Stimulated activated CD8-positive, alpha-beta memory T cell treated with anti-CD3 and anti-CD28 coated beads, Interleukin-4, amount 100 ng/mL, for 1 hour (primary cell): ENCODE measurements at places on chromosomes 11 and 22.

DNA sequence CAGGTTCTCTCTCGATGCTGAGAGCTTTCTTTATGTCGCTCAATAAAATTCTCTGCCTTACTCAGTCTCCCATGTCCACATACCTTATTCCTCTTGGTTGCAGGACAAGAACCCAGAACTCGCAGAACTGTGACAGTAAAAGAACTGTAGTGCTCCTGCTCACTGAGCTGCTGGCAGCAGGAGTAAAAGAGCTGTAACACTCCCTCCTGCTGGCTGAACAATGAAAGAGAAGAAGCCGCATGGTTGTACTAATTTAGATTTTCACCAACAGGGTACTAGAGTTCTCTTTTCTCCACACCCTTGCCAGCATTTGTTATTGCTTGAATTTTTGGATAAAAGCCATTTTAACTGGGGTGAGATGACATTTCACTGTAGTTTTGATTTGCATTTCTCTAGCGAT, 433.2 kb downstream of the GUCY1A2 start:
- DNase-seq, result no peak

DNA sequence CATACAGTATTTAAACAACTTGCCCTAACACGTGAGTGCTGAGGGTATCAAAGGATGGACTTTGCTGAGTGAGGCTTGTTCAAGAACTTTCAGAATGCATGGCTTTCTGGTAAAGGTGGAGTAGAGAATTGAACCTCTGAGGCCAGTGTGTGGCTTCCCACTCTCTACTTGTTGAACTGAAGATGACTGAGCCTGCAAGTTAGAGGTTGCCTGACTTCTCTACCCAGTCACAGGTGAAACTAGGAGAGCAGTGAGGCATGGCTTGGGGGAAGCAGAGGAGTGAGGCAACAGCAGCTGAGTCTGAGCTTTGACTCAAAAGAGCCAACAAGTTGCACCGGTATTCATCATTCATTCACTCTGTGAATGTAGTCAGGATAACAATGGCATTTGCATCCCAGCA, 256.4 kb upstream of the SESN3 start:
- DNase-seq, result no peak

DNA sequence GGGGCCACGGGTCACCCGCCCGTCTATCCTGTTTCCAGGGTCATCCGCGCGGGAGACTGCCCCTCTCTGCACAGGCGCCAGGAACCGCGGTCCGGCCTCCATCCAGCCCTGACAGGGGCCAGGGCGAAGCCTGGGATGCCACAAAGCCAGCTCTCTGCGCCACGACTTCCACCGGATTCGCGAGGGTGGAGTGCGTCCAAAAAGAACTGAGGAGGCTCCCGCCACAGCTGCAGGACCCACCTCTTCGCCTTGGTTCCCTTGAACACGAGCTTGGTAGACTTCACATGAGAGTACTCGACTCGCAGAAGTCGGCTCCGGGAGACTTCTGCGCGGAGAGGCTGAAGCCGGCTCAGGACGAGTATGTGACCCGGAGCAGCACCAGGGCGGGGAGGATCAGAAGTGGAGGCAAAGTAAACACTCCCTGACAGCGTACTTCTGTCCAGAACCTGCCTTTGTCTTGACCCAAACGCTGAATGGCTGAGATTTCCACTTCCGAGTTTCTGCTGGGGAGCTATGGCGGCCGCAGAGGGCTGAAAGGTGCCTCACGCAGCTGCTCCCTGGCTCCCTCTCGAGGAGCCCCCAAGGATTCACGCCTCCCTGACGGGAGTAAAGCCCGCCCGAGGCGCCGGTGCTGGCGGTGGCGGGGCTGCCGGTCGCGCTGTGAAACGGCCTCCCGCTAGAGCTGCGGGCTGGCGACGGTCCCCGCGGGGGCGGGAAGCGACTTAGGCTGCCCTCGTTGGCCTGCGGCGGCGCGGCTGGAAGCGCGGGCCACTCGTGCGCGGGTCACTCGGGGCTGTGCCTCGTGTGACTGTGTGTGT, 4566.7 kb upstream of the OR11H1 start:
- no peak for DNase-seq

- DNase-seq, result no peak
Measured at GRCh38 chr22:41989246-41989645, 9.3 kb upstream of the WBP2NL start.

DNA sequence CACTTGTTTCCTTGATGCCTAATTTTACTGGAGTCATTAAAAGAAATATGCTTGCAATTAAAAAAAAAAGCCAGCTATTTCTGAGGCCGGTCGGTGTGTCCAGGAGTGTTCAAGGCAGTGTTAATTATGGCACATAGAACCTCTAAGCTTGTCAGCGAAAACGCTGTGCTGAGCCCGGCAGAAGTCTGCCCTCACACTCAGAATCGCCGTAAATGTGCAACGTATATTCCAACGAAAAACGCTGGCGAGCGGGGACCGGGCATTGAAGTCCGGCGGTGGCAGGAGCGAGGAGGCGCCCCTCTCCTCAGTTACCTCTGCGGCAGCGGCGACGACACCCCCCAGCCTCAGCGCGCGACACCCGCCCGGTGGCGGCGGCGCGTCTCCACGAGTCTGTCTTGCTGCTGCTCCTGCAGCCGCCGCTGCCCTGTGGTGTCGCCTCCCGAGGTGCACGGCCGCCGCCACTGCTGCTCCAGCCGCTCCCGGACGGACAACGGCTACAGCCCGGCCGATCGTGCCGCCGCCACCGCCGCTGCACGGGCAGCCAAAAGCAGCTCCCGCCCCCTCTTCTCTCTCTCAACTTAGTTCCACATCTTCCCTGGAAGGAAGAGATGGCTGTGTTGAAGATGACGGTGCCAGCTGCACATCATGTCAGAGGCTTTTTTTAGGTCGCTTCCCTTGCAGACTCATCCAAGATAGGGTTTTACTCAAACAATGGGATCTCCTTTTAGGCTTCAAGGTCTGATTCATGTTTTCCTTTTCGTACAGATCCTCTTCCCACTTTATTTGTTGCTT, 56.0 kb downstream of the JAM3 start:
- DNase-seq, result no peak

DNA sequence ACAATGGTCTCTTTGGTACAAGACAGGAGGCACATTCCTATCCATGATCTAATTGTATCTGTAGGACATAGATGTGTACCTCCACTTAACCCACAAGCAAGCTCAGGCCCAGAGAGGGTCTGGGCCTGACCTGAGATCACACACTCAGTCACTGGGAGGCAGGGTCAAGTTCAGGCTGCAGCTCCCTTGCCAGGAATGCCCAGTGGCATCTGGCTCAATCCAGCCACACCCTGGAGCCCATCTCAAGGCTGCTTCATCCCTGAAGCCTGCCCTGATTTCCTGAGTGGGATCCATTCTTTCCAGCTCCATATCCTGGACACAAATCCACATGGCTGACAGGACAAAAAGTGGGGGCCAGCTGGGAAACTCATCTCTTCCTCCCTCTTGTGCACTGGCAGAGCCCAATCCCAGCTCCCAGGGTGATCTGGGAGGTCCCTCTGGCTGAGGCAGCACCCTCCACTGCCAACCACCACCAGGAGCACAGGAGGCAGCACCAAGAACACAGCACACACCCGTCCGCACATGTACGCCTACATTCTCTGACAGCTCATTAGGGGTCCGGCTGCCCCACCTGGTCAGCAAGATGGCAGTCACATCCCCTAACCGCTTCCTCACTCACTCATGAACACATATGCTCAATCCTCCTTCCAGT, 39.2 kb upstream of the KLHL35 start:
- DNase-seq, result no peak

GRCh38 chr22:18056807-18057474, 20.8 kb upstream of the PEX26 start:
- no peak for DNase-seq

DNA sequence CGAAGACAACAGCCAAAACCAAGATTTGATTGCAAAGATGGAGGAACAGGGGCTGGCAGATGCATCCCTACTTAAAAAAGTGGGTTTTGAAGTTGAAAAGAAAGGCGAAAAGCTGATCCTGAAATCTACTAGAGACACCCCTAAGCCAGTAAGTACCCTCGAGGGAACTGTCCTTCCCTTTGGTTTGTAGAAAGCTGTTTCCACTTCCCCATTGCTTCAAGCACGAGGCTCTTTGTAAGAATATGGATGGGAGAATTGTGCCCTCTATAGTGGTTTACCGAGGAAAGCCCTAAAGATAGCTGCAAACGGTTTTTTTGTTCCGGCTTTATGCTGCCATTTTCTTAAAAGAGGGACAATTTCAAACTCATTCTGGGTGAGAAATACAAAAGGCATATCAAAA, 133.9 kb downstream of the WNT7B start:
- no peak for DNase-seq

DNA sequence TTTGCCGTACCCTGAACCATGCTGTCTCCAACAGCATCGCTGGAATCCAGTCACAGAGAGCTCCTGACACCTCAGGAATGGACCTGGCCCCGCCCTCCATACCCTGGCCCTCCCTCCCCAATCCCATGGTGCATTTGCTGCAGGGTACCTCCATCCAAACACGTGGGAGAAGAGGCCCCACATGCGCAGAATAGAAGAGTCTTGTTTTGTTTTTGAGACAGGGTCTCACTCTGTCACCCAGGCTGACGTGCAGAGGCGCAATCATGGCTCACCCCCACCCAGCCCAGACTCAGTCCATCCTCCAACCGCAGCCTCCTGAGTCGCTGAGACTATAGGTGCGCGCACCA, 2.3 kb upstream of the PNPLA2 start:
- no peak for DNase-seq

DNA sequence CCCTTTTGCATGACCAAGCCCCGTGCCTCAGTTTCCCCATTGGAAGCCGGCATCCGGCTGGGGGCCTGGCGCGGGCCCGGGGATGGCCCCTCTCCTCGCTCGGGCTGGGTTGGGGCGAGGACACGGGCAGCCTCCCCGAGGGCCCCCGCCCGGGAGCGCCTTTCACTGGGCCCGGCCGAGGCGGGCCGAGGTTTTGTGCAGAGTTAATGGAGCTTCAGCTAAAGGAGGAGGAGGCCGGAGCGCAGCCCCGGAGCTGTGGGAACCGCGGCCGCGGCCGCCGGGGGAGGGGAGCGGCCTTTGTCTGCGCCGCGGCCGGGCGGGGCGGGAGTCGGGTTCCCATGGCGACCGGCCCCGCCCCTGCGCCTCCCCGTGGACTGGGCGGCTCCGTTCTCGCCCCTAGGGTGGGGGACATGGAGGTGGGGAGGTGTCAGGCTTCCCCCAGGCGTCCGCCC, 1.4 kb upstream of the MAPK11 start:
- DNase-seq, result peak; percentile 28

DNA sequence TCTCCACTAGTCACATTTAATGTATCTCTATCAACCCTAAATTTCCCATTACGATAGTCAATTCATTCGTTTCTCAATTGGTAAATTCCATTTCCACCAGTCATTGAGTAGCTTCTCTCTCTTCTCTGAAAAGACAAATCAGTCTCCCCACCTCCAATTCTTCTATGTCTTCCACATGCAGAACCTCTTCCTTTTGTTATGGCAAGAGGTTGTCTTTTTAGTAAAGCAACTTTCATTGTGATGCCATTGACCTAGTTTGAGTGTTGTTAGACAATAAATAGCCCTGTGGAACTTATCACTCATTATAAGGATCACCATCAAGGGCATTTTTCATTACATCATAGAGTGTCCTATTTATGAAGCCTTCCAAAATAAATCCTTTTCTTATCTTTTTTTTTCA, 340.9 kb downstream of the LRRC4C start:
- no peak for DNase-seq

DNA sequence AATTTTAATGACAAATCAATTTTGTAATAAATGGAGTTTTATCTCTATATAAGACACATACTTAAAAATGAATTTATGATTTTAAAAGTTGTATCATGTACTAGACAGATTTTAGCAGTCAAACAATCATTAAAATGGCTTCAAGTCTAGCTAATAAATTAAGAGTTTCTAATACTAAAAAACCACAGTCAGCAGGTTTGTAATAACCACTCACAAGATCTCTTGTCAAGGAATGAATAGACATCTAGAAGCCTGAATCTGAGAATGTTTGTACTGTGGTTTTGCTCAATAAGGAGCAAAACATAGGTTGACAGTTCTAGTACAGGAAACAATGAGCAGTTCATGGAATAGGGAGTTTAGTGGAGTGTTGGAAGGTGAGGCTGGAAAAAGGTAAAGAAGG, 81.2 kb downstream of the DEUP1 start:
- no peak for DNase-seq
